ENCODE measurements at places on chromosomes 5 and 9.

DNA sequence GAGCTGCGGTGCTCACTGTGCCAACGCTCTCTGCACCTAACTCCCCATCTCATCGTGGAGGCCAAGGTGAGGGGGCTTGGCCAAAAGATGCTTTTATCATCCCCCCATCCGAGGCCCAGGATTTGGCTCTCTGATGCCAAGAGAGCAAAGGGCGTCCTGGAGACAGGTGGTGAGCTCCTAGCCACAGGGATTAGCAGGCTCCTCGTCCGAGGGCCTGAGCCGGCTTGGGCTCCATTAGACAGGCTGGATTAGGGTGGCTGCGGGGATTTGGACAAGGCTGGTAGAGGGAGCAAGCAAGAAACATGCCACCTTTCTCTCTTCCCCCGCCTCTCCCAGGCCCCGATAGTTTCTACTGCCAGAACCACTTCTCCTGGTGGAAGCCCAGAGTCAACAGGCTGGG, 1.0 kb upstream of the GRM6 start:
- DNase-seq = no peak

DNA sequence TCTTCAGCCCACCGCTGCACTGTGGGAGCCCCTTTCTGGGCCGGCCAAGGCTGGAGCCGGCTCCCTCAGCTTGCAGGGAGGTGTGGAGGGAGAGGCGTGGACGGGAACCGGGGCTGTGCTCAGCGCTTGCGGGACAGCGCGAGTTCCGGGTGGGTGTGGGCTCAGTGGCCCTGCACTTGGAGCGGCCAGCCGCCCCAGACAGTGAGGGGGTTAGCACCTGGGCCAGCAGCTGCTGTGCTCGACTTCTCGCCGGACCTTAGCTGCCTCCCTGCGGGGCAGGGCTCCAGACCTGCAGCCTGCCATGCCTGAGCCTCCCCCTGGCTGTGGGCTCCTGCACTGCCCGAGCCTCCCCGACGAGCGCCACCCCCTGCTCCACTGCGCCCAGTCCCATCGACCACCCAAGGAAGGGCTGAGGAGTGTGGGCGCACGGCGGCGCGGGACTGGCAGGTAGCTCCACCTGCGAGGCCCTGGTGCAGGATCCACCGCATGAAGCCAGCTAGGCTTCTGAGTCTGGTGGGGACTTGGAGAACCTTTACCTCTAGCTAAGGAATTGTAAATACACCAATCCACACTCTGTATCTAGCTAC, 92.9 kb upstream of the MAST4 start:
- no peak for DNase-seq

GRCh38 chr5:123571927-123572326, 60.0 kb downstream of the CSNK1G3 start:
- DNase-seq = no peak

- DNase-seq = no peak
Observed at GRCh38 chr5:97425511-97425910, 242.5 kb upstream of the RIOK2 start.

- no peak for DNase-seq
Observed at GRCh38 chr5:17329571-17329970, 112.1 kb downstream of the BASP1 start.

GRCh38 chr5:55372130-55372925, 64.5 kb downstream of the MTREX start:
- no peak for DNase-seq

DNA sequence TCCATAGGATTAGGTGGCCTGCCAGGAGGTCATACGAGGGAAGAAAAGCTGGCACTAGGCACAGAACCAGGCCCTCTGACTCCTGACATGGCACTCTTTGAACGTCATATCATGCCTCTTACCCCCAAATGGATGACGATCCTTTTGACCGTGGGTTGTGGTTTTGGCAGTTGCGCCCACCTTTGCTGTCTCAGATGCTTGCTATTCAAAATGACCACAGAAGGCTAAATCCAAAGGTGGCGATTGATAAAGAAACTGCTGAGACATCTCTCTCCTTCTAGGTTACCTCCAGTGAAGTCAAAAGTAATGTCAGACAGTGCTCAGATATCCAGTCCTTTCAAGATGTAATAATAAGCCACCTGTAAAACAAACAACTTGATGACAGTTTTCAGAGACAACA, 385.0 kb downstream of the EFNA5 start:
- DNase-seq = no peak

All from heart right ventricle (tissue), 16 donors.